Omental fat pad (tissue), 4 donors: ENCODE measurements at places on chromosomes 5 and 9. TPM values are rescaled to one million over a fixed set of nuclear protein-coding genes. Genes with fewer than 3 reads are reported as not detected.

DNA sequence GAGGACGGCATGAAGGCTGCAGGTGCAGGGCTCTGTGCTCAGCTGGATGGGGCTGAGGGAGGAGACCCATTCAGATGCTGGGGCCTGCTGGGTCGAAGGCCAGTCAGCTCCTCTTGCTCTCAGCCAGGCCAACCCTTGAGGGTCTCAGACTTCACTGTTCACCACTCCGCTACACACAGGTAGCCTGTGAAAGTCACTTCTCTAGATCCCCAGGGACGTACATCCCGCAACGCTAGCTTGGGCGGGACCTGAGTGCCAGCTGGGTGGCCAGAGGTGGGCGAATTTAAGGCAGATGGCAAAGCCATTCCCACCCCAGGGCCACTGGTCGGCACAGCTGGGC is 42.2 kb upstream of the FCN1 start:
- no peak for DNase-seq

GRCh38 chr5:9547122-9547947 is 1.5 kb upstream of the SEMA5A start:
- DNase-seq = no peak

DNA sequence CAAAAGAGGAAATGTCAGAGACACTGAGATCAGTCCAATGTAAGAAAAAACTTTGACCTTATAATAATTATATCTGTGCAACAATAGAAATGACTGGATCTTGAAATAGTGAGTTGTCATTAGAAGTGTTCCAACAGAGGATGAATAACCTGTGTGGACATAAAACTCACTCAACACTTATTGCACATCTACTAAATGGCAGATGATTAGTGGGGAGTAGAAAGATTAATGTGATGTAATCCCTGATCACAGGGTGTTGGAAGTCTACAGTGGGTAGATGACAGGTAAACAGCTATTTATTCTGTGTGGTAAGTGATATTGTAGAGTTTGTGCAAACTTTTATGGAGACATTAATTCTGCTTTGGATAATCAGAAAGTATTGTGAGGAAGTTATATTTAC is 177.3 kb upstream of the HMHB1 start:
- DNase-seq = no peak

DNA sequence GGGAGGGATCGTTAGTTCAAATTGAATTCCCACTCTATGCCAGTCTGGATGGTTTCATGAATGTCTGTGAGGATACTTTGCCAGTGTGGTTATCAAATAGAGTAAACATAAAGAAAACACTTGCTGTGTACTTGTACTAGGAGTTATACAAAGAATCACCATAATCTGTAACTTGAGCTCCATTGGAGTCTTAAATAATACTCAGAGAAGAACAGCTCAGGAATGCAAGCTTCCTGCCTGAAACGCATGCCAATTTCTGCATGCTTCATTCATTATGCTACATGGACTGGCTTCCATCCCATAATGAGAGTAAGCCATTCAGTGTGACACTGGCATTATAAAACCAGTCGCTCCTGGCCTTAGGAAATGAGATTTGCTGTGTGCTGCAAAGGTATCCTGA is 351.4 kb downstream of the SEMA5A start:
- DNase-seq = no peak

GRCh38 chr5:38148021-38148625 is 110.2 kb upstream of the EGFLAM start:
- DNase-seq = no peak

GRCh38 chr9:96651626-96652025 is 3.5 kb downstream of the PRXL2C start:
- no peak for DNase-seq

- DNase-seq = no peak
These were observed 49.8 kb upstream of the PALM2AKAP2 start for GRCh38 chr9:109730228-109730627.

DNA sequence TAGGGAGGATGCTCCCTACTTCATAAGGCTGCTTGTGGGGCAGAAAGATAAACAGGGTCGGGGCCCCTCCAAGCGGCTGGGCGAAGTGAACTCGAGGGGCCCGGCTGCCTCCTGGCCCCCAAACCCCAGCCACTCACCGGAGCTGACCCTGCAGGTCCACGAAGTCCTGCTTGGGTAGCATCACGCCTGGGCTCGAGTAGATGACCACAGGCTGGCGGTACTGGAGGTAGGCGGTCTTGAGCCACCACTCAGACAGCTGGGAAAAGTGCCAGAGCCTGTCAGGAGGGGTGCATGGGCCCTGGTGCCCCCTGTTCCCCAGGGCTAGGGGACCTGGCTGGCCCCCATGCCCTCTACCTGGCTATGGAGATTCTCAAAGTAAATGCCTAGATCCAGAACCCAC is 6.5 kb downstream of the CRAT start:
- no peak for DNase-seq

DNA sequence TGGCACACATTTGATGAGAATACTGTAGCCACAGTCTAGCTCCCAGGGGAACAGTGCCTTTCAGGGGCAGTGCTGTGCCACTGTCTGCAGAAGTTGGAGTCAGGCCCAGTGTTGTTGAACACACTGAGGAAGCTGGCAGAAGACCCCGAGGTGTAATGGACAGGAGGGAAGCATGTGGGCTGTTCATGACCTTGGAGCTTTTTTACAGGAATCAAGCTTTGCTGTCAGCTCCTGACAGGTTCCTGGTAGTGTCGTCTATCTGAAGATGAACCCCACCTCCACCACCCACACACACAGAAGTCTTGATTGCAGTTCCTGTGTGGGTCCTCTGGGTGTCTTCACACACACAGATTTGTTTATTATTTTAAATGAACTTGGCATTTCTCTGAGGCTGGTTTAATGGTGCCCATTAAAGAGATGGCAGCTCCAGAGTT is 40.3 kb upstream of the TNFAIP8 start:
- DNase-seq = no peak

- DNase-seq = no peak
These were observed 124.7 kb downstream of the GABBR2 start for GRCh38 chr9:98584059-98584458.

- DNase-seq = no peak
These were observed 917.4 kb upstream of the ACO1 start for GRCh38 chr9:31467075-31467474.

GRCh38 chr9:7974335-7974960 is 174.9 kb upstream of the DMAC1 start:
- no peak for DNase-seq

- DNase-seq = no peak
These were observed 394.6 kb downstream of the ELAVL2 start for GRCh38 chr9:23431459-23431858.

DNA sequence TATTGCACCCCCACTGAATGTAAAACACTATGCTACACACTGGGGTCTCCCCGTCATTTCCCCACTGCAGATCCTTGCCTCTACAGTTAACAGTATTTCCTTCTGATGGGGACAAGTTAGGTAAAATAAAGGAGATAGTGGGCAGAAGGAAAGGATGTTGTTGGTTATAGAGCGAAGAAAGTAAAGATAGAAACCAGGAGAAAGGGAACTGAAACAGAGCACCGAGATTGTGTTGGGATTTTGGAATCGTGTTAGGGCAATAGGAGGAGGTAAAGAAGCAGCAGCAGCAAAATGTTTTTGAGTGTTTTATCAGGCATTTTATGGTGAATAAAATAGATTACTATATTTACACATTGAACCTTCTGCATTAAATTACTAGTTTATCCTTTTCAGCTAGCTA is 60.0 kb downstream of the PAM start:
- no peak for DNase-seq

- DNase-seq = no peak
These were observed 44.3 kb downstream of the HMCN2 start for GRCh38 chr9:130309689-130310455.

- DNase-seq = no peak
These were observed 1.1 kb downstream of the FUT7 start for GRCh38 chr9:137030538-137031527.

DNA sequence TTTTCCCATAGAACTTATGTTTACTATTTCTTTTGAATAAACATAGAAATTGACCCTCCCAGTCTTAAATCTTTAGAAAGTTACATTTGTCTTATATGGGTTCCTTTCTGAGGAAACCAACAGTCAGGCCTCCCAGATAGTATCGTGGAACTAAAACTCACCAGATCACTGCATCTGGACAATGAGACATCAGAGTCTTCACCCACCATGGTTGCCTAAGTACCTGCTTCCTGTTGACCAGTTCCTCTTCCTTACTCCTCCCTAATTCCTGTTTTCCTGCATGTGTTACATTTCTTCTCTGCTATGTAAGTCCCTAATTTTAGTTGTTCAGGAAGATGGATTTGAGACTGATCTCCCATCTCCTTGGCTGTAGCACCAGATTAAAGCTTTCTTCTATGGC is 462.2 kb downstream of the DIRAS2 start:
- no peak for DNase-seq

GRCh38 chr9:125558453-125559092 is 148.4 kb downstream of the MAPKAP1 start:
- no peak for DNase-seq

Gene LMX1B
- 1.1 TPM for total RNA-seq

Gene DPYSL3
- 76.0 TPM for total RNA-seq

Gene DAP
- 47.8 TPM for total RNA-seq

Gene RXRA
- 72.7 TPM for total RNA-seq

Gene PCDHA9
- 0.56 TPM for total RNA-seq

Gene CTXN3
- total RNA-seq = not detected

Gene ELOVL7
- total RNA-seq = 5.5 TPM

Gene ZNF618
- total RNA-seq = 5.0 TPM

Gene TAS2R1
- not detected for total RNA-seq
